Stimulated activated naive CD4-positive, alpha-beta T cell treated with Interleukin-2 at 50 U/mL for 16 hours (primary cell): ENCODE measurements at places on chromosomes 5 and 9.

- DNase-seq, result no peak
Measured at GRCh38 chr9:92146610-92147009, 31.4 kb upstream of the SPTLC1 start.

GRCh38 chr9:134230942-134231325 lies 66.6 kb upstream of the RNU6ATAC start:
- no peak for DNase-seq

DNA sequence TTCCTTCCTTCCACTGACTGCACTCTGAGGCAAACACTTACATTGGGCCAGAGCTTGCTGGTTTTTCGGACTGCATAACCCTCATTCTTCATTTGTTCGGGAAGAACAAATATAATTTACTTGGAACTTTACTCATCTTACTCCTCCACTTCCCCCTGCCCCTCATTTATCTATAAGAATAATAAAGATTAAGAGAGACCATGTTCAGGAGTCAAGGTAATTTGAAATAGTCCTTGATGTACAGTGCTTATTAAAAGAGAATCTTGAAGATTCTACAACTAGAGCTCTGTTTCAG lies 65.6 kb downstream of the BASP1 start:
- DNase-seq, result no peak

DNA sequence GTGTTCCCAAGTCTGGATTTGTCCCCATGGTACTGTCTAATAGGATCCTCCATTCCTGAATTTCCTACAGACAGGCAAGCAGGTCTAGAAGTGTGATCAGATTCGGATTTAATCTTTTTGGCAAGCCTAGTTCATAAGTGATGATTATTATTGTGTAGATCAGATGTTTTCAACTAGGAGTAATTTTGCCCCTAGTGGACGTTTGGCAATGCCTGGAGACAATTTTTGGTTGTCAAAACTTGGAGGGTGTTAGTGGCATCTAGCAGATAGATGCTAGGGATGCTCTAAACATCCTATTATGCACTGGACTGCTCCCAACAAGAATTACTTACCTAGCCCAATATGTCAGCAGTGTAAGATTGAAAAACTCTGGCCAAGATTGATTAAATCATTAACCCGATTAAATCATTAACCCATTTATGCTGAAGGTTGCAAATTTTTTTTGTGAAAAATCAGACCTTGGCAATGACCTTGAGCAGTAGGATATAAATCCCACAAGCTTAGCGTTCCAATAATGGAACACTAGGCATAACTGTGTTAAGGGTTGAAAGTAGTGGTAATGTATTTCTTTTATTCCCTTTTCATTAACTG lies 28.2 kb downstream of the TCERG1 start:
- no peak for DNase-seq

DNA sequence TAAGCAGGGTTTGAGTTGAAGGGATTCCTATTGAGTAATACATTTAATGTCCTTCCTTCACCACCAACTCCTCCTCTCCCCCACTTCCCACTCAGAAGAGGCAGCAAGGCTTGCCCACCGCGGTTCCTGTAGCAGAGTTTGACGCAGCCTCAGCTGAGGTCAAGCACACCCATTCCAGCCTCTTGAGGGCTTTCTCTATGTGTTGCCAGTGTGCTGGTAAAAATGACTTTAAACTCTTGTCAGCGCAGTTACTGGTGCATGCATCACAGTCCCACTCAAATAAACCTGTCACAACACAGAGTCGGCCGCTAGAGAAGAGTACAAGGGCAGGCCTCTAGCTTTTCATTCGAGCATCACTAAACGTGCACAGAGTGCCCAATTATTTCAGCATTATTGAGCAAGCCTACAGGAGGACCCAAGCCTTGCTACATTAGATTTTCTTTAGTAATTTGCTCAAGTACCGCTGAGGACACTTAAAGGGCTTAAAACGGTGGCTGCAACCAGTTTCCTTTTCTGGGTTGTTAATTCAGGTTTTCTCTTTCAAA lies 79.6 kb downstream of the TLE4 start:
- DNase-seq, result no peak

GRCh38 chr5:74122979-74123590 lies 497.1 kb downstream of the ARHGEF28 start:
- DNase-seq, result no peak

DNA sequence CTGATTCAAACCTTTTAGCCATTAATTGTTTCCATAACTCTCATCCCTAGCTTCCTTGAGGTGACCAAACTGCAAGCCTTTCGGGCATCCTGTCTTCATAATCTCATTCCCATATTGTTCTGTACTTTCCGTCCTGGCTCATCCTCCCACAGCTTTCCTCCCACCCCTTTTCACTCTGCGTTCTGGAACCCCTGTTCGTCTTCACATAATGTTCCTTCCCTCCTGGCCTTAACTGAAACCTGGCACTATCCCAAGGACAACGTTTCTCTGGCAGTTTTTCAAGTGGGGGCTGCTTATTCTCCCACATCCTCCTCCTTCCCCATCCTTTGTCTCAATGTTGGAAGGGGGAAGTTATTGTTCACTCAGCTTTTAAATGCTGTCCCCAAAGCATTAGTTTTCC lies 1.5 kb downstream of the ZNF189 start:
- DNase-seq, result no peak

DNA sequence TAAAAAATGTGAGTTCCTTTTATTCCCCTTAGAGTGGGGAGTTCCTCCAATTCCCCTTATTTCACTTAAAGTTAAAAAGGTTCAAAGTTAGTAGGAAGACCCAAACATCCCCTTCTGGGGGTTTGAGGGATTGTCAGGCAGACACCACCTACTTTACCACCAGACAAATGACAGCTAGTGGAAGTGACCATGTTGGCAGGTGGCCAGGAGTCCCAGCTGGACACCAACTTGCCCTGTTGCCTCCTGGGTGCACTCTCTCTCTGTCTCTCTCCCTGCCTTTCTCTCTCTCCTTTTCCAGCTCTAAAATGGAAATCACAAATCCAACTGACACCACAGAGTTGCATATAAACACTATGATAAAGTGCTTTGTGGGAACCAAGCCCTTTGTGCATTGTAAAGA lies 307.7 kb upstream of the TLE4 start:
- DNase-seq, result no peak

GRCh38 chr5:170252720-170253350 lies 20.1 kb downstream of the C5orf58 start:
- DNase-seq, result no peak

DNA sequence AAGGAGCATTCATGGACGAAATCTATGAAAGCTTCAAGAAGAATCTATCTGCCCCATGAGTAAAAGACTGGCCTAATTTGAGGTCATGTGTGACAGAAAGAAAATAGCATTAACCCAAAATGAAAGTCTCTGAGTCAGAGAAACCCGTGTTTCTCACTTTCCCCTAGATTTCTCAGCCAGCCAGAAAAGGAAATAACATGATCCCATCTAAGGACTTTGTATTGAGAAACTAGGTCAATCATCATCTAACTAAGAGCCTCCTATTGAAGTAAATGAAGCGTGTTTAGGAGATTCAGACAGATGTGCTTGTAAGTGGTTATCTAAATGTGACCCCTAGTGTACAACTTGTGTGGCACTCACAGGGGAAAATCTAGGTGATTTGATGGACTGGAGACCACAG lies 77.3 kb upstream of the ZNF366 start:
- DNase-seq, result no peak

DNA sequence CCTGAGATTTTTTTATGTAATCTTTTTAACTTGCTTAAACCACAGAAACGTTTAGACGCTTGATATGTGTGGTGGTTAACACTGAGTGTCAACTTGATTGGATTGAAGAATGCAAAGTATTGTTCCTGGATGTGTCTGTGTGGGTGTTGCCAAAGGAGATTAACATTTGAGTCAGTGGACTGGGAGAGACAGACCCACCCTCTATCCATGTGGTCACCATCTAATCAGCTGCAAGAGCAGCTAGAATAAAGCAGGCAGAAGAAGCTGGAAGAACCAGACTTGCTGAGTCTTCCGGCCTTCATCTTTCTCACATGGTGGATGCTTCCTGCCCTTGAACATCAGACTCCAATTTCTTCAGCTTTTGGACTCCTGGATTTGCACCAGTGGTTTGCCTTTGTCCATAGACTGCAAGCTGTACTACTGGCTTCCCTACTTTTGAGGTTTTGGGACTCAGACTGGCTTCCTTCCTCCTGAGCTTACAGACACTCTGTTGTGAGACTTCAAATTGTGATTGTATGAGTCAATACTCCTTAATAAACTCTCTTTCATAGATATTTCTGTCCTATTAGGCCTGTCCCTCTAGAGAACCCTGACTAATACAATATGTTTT lies 816.0 kb upstream of the CDH9 start:
- DNase-seq, result no peak

- no peak for DNase-seq
Measured at GRCh38 chr5:152593388-152593787, 188.3 kb upstream of the NMUR2 start.

DNA sequence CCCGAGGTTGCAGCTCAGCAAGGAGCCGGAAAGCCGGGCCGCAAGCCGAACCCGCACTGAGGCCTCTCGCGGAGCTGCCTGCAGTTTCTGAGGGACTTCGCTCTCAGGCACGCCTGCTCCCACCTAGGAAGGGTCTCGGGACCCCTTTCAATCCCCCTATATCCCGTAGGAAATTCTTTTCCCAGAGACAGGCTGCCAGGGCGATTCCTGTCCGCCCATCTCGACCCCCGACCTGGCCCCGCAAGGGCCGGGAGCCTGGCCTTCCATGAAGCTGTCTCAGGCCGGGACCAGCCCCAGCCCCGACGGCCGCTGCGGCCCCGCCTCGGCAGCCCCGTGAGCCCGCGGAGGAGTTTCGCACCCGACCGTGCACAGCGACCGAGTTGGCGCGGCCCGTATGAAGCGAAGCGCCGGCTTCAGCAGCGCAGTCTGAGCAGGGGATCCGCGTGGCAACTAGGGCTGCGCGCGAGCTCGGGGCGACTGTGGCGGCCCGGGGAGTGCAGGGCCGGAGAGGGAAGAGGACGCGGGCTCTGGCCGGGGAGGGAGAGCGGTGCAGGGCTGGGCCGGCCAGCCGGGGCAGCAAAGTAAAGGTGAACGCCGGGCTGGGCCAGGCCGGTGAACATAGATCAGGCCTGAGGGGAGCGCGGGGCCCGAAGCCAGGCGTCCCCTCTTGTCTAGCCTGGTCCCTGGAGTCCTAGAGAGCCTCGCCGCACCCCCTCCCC lies 977 bp upstream of the PRDM12 start:
- no peak for DNase-seq

DNA sequence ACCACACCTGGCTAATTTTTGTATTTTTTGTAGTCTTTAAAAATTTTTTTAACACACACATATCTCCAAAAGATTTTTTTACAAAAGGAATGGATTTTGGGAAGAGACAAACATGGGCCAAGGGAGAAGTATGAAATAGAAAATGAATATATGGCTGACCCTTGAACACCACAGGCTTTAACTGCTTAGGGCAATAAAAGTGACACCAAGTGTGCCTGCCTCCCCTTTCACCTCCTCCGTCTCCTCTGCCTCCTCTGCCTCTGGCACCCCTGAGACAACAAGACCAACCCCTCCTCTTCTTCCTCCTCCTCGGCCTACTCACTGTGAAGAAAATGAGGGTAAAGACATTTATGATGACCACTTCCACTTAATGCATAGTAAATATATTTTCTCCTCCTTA lies 483.9 kb downstream of the KDM4C start:
- DNase-seq, result no peak

GRCh38 chr5:154273028-154273617 lies 82.6 kb downstream of the GALNT10 start:
- no peak for DNase-seq

- DNase-seq, result no peak
Measured at GRCh38 chr5:95631255-95631958, 11.5 kb downstream of the GPR150 start.

DNA sequence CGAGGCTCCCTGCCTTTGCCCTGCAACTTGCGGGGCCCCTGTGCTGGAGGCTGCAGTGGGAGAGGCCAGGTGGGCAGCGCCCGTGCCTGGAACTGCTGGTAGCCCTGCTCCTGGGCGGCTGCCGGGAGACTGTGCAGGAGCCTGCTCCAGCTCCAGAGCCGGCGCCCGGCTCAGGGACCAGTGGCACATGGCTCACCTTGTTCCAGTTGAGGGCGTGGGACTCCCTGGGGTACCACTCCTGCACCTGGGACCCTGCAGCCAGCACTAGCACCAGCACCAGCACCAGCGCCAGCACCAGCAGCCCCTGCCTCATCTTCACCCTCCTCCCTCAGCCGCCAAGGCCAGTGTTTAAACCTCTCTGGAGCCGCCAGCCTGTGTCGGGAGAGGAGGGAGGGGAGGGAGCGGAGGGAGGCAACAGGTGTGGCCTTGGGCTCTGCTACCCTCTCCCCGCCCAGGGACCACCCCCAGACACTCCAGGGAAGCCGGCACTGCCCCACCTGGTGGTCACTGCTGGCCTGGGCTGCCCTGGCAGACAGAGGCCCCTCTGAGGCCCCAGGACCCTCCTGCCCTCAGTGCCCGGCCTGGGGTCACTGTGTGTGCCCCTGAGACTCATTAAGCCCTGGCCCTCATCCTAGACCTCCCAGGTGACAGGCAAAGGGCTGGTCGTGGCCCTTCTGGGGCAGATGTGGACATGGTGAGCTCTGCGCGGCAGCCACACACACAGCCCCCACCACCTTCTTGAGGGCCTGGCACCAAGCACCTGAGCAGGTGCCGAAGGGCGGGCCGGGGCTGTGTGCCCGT lies at the start of gene LCN10:
Gene LCN10 (minus strand): TSS at position 350 of the 801 bp plus-strand sequence. CDS start 37 bp downstream, at position 313.
- no peak for DNase-seq

DNA sequence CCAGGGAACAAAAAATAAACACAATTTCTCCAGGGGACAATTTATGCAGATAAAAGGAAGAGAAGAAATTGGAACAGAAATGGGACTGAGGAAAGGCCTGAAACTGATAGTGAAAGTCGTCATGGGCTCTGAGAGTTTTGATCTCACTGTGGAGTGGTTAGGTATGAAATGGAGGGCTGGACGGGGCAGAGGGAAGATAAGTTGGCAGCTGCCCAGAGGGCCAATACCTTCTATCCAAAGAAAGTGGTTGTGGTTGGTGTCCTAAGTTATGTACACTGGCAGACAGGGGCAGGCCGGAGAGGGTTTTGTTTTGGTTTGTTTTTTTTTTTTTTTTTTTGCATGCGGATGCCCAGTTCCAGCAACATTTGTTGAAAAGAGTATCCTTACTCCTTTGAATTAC lies 46.1 kb downstream of the ZNF618 start:
- no peak for DNase-seq

- no peak for DNase-seq
Measured at GRCh38 chr5:99169309-99169708, 240.5 kb upstream of the CHD1 start.

DNA sequence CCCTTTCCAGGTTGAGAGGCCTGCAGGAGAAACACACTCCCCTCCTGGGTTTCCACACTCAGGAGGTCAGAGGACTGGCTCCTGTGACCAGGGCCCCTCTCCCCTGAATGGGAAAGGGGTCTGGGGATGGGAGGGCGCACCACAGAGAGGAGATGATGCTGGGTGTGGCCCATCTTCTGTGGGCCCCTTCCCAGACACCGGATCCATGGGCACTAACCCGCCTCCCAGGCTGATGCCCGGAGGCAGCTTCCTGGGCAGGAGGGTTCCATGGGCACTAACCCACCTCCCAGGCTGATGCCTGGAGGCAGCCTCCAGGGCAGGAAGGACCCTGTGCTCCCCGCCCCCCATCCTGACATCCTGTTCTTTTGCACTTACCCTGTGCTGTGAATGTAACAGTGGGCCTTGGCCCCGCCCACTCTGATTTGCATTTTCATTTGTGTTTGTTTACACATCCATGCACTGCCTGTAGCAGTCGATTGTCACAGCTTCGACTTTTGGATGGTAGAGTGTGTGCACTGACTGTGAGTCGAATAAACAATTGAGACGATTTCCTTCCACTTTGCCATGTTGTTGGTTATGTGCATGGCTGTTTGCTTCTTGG lies 9.3 kb upstream of the DOLPP1 start:
- no peak for DNase-seq
